ENCODE measurements at places on chromosomes 1 and 21. TPM values are rescaled to one million over a fixed set of nuclear protein-coding genes. Genes with fewer than 3 reads are reported as not detected.
A peak's percentile ranks its signal among the peaks of the same experiment; 100 is the strongest.

DNA sequence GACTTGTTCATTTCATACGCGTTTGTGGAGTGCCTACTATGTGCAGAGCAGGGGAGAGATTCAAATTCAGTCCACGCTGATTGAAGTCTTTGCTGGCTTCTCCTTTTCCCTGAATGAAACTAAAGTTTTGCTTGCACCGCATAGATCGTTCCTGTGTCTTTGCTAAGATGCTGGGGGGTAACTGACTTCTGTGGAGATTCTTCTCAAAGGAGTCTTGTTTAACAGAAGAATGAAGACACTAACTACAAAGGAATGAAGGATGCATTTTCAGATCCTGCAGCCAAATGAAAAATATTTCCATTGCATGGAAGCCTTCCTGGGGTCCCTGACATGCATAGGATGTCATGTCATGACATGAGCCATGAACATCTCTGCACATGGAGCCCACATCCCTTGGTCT, 26.9 kb upstream of the H6PD start:
- no peak for DNase-seq

DNA sequence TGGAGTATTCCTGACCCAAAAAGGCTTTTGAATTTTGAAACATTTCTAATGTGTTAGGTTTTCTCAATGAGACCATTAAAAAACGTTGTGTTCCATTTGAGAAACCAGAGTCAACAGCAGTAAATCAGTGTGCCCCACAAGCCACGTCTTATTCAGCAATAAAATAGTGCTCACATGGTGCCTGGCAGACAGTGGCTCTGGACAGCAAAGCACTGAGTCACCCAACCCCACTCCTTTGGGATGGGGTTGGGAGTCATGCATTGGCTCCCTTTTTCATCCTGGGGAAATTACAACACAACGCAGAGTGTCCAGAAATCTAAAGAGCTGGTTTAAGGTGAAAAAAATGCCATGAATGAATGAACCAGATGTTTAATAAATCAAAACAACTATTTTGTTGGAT, 46.5 kb downstream of the KCNJ15 start:
- DNase-seq, result no peak

DNA sequence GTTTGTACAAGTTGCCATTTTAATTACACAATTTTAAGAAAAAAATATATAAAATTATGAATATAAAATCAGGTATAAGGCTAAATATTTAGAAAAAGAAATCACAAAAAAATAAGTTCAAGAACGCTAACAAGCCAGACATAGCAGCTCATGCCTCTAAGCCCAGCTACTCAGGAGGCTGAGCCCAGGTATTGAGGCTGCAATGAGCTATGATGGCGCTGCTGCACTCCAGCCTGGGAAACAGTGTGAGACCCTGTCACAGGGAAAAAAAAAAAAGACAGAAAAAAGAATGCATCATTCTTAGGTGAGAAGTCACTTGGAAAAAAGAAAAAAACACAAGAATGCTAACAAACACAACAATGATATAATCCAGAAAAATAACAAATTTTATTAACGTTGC, 112.3 kb upstream of the PRDX6 start:
- peak; percentile 8 for DNase-seq

DNAJC6 gene
- 13.0 TPM for total RNA-seq

HCRTR1 gene
- total RNA-seq, result 0.06 TPM
